CD4-positive, alpha-beta memory T cell (primary cell): ENCODE measurements at places on chromosomes 6 and 20.
A peak's percentile ranks its signal among the peaks of the same experiment; 100 is the strongest.

GRCh38 chr6:56766806-56767178, 124.1 kb upstream of the DST start:
- DNase-seq = no peak

GRCh38 chr6:134253681-134254080, 64.2 kb downstream of the SGK1 start:
- DNase-seq = no peak

DNA sequence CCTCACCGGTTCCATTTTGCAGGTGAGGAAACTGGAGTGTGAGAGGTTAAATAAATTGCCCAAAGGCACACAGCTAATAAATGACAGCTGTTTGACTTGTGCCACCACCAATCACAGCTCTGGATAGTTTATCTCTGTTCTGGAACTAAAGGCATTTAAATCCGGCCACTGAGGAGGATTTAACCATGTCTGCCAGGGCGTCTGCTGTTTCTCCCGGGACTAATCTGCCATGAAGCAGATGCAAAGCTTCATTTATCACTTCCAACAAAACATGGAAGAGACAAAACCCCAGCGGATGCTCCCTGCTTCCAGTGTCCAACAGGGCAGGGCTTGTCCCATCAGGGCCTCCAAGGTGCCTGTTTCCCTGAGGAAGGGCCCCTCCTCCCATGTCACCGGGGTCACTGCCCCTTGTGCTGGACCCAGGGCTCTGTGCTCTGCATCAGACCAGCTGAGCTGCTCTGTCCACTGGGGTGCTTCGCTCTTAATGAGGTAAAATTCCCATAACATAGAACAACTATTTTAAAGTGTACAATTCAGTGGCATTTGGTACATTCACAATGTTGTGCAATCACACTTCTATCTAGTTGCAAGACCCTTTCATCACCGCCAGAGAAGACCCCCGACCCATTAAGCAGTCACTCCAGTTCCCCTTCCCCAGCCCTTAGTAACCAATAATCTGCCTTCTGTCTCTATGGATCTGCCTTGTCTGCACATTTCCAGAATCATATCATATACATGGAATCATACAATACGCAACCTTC, 244.3 kb downstream of the PTPRT start:
- DNase-seq = no peak

DNA sequence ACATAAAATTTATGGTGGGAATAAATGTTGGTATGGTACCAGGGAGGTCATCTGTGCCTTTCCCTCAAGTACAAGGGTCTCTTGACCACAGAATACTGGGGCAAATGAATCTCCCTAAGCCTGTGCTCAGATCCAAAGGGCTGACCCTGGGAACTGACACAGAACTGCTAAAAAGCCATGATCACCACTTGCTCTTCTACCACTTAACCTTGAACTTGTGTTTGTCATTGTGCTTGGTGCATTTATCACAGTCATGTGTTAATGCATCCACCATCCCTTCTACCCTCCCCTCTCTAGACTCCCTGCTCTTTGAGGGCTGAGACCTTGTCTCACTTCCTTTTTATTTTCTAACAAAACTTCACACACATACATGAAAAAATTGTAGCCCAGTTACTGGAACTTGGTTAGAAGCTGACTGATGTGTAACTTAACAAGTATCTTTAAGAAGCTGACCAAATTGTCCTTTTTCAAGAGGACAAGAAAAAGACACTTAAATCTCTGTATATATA, 46.1 kb upstream of the PBOV1 start:
- DNase-seq = no peak

GRCh38 chr20:62321521-62321948, 18.7 kb downstream of the ADRM1 start:
- no peak for DNase-seq

- no peak for DNase-seq
Observed at GRCh38 chr6:87767478-87767877, 65.4 kb upstream of the AKIRIN2 start.

DNA sequence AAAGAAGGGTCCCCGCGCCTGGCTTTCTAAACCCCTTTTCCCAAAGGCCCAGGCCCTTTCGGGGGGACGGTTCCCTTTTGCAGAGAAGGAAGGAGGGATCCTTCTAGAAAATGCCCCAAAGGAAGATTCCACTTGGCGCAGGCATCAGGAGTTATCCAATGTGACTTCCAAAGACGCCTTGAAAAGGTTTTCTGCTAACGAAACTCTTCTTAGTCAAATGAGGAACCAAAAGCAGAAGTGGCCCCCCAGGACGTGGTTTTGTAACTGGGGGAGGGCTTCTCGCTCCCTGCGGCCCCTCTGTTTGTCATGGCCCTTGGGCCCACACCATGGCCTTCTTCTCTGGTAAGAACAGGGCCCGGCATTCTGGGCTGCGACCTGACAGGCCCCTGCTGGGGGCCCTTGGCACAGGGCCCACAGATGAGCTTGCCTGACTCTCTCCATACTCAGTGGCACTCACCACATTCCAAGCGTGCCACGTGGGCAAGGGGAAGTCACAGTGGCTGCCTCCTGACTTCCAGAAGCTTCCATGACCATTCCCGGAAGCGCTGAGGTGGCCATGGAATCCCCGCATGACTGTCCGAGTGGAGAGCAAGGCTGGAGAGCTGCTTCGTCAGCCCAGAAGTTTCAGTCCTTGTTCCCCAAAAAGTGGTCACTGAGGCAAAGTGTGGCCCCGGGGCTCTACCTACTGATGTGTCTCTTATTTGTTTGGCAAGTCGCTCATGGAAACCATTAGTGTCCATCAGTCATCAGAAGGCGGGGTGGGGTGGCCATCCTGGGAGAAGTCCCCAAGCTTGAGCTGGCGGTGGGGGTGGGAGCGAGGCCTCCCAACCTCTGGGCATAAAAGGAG, 834 bp upstream of the CTSZ start:
- DNase-seq = no peak

DNA sequence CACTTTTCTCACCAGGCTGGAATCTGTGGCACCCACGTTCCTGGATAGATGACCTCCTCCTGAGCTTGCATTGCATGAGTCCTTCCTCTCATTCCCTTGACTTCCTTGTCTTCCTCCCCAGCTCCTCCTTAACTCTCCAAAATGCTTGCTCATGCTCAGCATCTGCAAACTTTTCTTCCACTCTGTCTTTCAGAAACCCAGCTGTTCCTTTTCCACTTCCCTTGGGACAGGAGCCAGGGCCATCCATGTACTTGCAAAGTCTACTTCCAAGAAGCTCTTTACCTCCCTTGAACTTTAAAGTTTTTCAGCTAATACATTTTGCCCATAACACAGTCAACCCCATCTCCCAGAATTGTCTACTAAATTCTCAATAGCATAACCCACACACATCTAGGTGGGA, 861.7 kb downstream of the QKI start:
- DNase-seq = no peak

DNA sequence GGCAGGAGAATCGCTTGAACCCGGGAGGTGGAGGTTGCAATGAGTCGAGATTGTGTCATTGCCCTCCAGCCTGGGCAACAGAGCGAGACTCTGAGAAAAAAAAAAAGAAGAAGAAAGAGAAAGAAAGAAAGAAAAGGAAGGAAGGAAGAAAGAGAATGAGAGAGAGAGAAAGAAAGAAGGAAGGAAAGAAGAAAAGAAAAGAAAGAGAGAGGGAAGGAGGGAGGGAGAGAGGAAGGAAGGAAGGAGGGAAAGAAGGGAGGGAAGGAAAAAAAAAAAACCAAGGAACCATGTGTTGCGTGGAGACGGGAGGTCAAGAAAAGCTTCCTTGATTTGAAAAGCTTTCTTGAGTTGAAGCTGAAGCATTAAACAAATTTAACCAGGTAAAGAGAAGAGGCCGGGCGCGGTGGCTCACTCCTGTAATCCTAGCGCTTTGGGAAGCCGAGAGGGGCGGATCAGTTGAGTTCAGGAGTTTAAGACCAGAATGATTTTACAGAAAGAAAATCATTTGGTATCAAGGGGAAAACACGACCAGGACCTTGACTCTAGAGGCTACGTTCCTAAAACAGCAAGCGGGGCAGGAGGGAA, 90.5 kb upstream of the PRSS16 start:
- no peak for DNase-seq

GRCh38 chr6:165019681-165020080, 289.7 kb downstream of the C6orf118 start:
- no peak for DNase-seq

- no peak for DNase-seq
Observed at GRCh38 chr6:165227644-165228329, 81.6 kb downstream of the C6orf118 start.

DNA sequence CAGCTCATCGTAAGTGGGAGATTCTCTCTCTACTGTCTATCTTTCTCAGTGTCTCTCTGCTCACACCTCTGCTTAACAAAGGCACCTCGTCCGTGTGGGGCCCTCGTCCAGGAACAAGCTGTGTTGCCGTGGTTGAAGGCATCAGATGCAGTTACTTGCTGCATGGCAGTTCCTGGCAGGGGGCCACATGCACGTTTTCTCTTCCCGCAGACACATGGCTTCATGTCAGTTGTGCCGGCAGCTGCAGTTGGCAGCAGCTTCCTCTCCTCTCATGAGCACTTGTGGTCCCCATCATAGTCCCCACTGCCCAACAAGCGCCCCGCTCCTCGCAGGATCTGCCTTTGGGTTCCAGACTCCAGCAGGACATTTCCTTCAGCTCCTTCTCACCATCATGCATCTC, 7.1 kb upstream of the AFDN start:
- DNase-seq = no peak

DNA sequence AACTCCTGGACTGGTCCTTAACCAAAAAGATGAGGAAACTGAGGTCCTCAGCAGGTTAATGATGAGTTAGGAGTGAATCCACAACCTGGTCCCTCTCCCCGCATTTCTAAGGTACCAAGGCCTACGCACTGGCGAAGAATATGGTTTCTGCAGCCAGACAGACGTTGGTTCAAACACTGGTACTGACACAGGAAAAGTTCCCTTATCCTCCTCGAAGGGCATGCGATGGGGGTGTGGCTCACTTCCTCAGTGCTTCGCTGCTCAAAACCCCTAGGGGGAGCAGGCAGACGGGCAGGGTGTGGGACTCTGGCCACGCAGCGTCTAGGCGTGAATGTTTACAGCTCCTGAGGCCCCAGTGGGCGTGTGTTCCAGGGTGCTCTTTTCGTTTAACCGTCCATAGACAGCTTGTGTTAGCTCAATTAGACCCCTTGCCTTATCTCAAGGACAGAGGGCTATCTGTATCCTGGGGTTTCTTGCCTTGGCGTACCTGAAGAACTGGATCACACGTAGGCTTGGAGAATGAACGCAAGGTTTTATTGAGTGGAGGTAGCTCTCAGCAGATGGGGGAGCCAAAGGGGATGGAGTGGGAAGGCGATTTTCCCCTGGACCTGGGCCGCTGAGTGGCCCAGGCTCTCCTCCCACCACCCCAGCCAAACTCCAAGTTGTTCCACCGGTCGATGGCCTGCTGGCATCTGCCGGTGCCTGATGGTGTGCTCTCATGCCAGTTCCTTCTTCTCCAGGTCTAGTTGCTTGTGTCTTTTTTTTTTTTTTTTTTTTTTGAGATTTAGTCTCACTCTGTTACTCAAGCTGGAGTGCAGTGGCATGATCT, 31.8 kb upstream of the PTPN1 start:
- peak; percentile 75 for DNase-seq
